ENCODE measurements at places on chromosomes 16 and 17. TPM values are rescaled to one million over a fixed set of nuclear protein-coding genes. Genes with fewer than 3 reads are reported as not detected.

RHBDL3 gene
- total RNA-seq, result 1.6 TPM

ZSCAN10 gene
- total RNA-seq, result not detected

DUS2 gene
- total RNA-seq, result 11.0 TPM

PLD6 gene
- 5.2 TPM for total RNA-seq

KRT26 gene
- 18.3 TPM for total RNA-seq

RHBDF1 gene
- 29.1 TPM for total RNA-seq

CTRB2 gene
- total RNA-seq, result not detected

TBX6 gene
- total RNA-seq, result 0.20 TPM

CCL5 gene
- total RNA-seq, result 1.4 TPM

TBC1D3G gene
- not detected for total RNA-seq

SPATA32 gene
- not detected for total RNA-seq

ITGAD gene
- total RNA-seq, result 0.10 TPM

RNF222 gene
- total RNA-seq, result 3.3 TPM

TRPV2 gene
- total RNA-seq, result 5.2 TPM

SOCS1 gene
- 7.2 TPM for total RNA-seq

CBX8 gene
- 3.4 TPM for total RNA-seq

LRRC75A gene
- total RNA-seq, result 2.9 TPM

MYH13 gene
- under 0.01 TPM for total RNA-seq

SLC5A2 gene
- total RNA-seq, result 0.10 TPM

Data from skin of body (tissue), 3 donors.